Left kidney (tissue), 8 donors: ENCODE measurements at places on chromosomes 11 and 22. TPM values are rescaled to one million over a fixed set of nuclear protein-coding genes. Genes with fewer than 3 reads are reported as not detected.

The SLC6A5 gene
- polyA plus RNA-seq: 0.47 TPM

The BIK gene
- 0.78 TPM for polyA plus RNA-seq

The CWC15 gene
- polyA plus RNA-seq: 114 TPM

The CLCF1 gene
- polyA plus RNA-seq: 7.0 TPM

The MPPED2 gene
- 19.0 TPM for polyA plus RNA-seq

The CTTN gene
- 219 TPM for polyA plus RNA-seq

The MYO7A gene
- 3.7 TPM for polyA plus RNA-seq

The UCP3 gene
- 4.8 TPM for polyA plus RNA-seq

The DUSP8 gene
- 3.2 TPM for polyA plus RNA-seq

The RCN1 gene
- 201 TPM for polyA plus RNA-seq

The PDE3B gene
- 10.5 TPM for polyA plus RNA-seq

The KCNK4 gene
- polyA plus RNA-seq: not detected

- DNase-seq: no peak
Observed at GRCh38 chr11:67076202-67076601, 19.6 kb downstream of the RHOD start.

GRCh38 chr11:2737866-2738265, 38.1 kb upstream of the KCNQ1OT1 start:
- no peak for DNase-seq

GRCh38 chr11:28346209-28346608, 238.0 kb downstream of the METTL15 start:
- DNase-seq: no peak

DNA sequence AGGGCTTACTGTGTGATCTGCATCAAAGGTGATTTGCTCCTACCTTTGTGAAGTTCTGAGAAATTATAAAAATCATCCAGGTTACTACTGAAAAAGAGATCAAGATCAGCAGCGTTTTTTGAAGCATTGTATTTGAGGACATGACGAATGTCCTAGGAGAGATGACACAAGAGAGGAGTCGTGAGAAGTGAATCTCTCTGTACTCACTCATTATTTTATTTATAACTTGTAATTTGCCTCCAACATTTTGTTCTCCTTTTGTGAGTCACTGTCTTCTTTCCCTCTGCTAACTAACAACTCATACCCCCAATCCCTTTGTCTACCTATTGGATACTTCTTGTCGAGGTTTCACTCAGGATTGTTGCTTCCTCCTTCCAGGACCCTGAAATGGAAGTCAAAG, 8.6 kb downstream of the NXPE1 start:
- DNase-seq: no peak

GRCh38 chr11:108405706-108406105, 61.6 kb downstream of the C11orf65 start:
- DNase-seq: no peak

- DNase-seq: no peak
Observed at GRCh38 chr11:122310766-122311165, 194.8 kb upstream of the BLID start.

- no peak for DNase-seq
Observed at GRCh38 chr11:96221244-96222070, 121.5 kb downstream of the MAML2 start.

DNA sequence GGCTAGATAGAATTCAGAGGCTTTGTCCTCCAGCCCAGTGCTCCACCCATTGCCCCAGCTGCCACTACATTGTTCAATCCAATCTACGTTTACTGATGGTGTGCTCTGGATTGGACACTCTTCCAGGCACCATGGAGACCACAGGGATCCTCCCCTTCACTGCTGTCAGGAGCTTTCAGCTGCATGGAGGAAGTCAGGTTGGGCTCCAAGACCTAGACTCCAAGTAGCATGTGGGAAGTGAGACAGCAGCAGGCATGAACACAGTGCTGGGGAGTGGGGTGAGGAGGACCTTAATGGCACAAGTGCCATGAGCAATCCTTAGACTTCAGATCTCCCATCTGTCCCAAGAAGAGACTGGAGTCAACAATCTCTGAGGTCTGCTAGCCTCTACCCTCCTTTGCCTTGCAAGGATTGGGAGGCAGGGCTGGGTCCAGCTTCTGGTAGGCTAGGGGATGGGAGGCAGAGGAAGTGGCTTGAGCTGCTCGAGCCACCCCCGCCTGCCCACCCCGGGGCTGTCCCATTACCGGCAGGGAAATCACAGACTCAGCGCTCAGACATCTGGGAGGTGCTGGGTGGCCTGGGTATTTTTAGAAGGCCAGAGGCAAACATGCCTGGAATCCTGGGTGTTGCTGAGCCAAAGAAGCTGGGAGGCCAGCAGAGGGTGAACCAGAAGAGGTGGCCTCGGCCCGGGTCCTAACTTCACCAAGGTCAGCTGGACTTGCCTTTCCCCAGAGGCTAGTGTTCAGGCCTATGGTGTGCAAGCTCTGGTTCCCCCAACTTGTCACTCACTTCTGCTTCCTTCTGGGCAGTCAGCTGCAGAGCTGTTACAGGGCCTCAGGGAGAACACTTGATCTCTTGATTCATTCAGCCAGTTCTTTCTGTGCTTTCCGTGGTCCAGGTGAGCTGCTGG, 15.2 kb upstream of the FCHSD2 start:
- DNase-seq: no peak

DNA sequence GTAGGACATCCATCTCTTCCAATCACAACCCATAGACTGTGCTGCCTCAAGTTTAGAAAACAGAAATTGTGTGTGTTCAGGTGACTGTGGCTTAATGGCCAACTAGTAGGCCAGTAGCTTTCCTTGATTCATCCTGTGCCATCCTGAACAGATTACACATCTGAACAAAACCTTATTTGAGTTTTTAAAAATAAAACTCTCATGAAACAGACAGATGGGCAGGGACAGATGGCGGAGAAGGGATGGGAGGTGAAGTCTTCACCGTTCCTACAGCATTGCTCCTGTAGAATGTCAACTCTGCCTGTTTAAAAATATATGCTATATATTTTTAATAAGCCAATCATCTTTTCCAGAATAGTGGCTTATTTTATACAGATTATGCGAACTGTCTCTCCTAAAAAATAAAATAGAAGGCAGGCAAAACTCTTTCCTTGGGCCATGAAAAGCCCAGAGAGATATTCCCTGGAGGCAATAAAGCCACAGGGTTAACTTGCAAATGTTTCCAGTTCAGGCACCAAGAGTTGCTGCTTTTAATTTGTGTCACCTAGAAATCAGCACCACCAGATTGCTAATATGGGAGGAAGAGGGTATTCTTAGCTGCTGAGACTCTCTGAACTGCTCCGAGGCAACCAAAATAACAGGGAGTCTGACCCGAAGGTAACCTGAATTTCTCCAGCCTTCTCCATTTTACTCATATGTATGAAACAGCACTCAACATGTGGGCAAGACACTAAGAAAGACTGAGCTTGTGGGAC, 861.2 kb downstream of the OPCML start:
- no peak for DNase-seq

GRCh38 chr11:47923667-47924066, 56.7 kb upstream of the PTPRJ start:
- DNase-seq: no peak

DNA sequence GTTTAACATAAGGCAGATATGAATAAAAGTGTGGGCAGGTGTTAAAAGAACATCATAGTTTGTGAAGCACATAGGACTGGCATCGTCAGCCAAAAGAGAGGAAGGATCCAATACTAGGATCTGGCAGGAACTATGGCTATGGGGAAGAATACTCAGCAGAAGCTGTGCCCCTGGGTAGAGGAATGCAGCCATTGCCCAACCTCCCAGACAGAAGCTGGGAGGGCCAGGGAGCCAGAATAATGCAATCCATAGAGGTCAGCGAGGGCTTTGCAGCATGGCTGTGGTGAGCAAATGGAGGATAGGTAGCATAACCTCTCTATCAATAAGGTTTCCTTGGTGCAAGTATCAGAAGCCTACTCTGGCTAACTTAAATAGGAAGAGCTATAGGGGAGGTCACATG, 11.7 kb upstream of the CSTF3 start:
- DNase-seq: no peak

DNA sequence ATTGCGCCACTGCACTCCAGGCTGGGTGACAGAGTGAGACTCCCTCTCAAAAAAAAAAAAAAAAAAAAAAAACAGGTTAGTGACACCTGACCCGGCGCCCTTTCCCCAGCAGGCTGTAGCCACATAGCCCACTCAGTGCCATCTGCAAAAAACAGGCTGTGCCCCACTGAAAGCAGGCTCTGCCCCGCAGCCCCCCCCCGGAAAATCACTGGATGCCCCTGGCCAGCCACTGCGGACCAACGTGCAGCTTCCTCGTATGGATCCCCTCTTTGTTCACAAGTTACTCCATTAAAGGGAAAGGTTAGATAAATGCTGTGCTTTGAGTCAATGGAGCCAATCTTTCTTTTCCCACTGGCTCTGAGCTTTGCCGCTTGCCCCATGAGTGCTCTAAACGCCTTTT, 660.3 kb downstream of the TBC1D22A start:
- no peak for DNase-seq

DNA sequence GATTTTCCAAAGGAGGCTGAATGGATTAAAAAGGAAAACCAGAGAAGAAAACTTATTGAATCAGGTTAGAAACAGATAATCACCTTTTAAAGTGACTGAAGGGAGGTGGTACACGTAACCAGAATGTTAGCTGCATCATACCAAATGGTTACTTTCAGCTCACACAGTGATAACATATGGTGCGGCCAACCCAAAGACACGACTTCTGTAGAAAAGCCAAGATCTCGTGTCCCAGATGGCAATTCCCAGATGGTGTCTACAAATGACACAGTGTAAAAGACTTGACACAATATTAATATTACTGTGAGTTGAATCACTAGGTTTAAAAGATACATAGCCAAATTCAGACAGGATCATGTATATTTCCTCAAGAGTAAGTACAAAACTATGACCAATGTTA, 5.2 kb downstream of the PPP2R1B start:
- no peak for DNase-seq

GRCh38 chr11:57899378-57899777, 124.3 kb upstream of the OR9Q1 start:
- DNase-seq: no peak

GRCh38 chr11:64136765-64137441, 29.0 kb downstream of the MACROD1 start:
- no peak for DNase-seq

- DNase-seq: no peak
Observed at GRCh38 chr11:130427581-130428315, 661 bp downstream of the ADAMTS8 start.

GRCh38 chr11:19751055-19751454, 38.4 kb downstream of the NAV2 start:
- no peak for DNase-seq

- no peak for DNase-seq
Observed at GRCh38 chr22:23888615-23889401, 5.4 kb upstream of the MIF start.

DNA sequence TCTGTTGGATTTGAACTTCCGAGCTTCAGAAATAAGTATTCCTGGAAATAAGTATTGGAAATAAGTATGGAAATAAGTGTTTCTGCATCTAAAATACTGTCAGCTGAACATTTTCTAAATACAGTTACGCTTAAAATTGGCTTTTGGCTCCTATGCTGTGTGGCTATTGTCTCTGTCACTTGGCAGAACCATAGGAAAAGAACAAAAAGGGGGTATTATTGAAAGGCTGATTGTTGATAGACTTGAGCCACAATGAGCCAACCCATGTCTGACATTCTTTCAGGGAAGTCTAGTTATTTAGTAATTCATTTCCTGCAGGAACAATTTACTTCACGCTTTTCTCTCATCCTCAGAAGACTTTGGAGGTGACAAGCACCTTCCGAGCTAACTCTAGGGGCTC, 32.5 kb upstream of the LARGE1 start:
- DNase-seq: no peak

DNA sequence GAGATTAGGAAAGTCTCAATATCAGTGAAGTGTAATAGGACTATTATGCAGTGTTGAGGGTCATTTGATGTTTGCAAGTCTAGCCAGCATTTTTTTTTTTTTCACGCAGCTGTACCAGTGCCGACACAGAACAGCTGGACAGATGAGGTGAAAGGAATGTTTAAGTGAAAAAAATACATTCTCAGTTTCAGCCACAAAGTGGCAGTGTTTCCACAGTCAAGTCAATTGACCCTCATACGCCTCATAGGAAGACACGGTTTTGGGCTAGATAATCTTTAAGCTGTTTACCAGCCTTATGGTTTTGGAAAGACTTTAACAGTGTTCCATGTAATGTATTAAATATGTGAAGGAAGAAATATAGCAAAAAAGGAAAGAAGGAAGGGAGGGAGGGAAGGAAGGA, 349.9 kb upstream of the ANO3 start:
- peak; percentile 79 for DNase-seq

DNA sequence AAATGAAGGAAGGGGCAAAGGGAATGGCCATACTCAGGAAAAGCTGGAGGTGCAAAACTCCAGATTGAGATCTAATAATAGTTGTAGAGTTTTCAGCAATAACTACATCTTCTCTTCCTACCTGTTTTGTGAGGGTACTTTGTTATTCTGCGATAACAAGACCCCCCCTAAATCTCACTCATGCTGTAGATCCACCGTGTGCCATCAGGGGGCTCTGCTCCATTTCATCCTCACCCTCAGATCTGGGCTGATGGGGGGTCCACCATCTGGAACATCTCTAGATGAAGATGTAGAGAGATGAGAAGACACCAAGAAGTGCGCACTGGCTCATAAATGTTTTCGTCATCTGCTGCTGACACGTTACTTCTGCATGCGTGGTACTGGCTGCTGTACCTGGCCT, 135.9 kb upstream of the KIRREL3 start:
- no peak for DNase-seq

DNA sequence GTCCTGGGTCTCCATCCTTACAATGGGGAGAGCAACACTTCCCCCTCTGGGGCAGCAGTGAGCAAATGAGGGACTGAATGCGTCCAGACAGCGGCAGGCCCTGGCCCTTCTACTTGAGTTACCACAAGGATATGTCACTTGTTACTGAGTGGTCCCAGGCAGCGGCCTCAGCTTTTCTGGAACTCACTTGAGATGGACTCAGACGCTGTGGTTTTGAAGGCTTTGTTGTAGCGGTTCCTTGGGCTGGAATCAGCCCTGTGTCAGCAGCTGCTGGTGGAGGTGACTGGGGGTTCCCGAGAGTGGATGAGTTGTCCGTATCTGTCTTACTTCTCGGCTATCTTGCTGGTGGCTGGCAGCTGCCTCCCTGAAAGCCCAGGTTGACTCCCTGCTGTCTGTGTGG, 77.0 kb downstream of the MICAL2 start:
- no peak for DNase-seq

GRCh38 chr11:102807921-102808320, 10.0 kb upstream of the MMP1 start:
- DNase-seq: no peak

DNA sequence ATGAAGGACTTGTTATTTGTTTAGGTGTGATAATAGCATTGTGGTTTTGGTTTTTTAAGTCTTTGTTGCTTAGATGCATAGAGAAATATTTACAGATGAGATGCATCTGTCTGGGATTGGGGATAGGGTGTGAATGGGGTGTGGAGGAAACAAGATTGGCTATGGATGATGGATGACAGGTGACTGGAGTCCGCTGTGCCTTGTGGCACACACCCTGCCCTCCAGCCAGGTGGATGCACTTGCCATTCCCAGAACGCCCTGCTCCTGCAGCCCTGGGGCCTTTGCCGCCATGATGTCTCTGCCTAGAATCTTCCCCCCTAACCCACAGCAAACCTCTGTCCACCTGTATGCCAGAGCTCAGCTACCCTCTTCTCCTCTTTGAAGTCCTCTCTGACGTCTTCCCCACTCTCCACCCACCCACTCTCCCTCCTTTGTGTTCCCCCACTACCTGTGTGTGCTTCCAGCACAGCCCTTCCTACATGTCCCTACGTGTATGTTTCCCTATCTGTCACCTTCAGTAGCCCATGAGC, 54.7 kb downstream of the WNT11 start:
- DNase-seq: no peak
